ENCODE measurements at places on chromosomes 3 and 15.

GRCh38 chr3:9598783-9599387, 45.3 kb upstream of the LHFPL4 start:
- no peak for DNase-seq

- DNase-seq, result no peak
These were observed 11.0 kb downstream of the CD47 start for GRCh38 chr3:108079877-108080276.

DNA sequence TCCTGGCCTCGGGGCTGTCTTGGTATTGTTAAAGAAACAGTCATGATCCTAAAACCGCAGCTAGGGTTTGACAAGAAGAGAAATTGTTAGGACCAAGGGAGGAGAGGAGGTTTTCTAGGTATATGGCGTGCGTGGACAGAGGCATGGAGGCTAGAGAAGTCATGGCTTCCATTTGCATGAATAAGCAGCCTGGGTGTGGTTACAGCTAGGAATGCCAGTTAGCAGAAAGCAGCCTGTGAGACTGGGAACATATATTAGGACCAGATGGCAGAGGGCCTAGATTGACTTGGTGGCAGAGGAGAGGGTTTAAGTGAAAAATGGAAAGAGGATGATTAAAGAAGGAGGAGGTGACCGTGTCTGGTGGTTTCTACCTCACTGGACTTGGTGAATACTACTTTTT, 573.6 kb upstream of the ARRDC4 start:
- no peak for DNase-seq

DNA sequence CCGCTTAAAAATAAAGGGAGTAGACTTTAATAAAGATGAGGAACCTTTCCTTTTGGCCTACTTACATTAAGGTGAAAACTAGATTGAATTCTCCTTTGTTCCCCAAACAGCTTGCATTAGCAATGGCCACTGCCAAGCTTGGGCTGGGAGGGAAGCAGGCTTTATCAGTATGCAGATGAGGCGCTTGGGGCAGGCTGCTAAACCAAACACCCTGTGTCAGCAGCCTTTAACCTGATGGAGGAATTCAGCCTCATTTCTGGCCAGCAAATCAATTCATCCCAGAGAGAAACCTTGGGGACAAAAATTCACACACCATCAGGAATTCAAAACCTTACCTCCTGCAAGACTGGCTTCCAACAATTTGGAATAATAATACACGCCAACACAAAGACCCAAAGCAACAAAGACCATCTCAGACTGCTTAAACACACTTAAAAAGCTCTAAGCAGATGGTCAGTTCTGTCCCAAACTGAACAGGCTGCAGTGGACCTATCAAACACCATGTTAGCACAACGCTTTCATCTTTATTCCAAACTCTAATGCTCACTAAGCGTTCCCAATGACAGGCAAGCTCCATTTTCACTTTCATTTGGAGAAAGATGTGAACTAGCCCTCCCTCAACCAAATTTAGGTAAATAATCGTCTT, 255.1 kb upstream of the CMC1 start:
- DNase-seq, result no peak

DNA sequence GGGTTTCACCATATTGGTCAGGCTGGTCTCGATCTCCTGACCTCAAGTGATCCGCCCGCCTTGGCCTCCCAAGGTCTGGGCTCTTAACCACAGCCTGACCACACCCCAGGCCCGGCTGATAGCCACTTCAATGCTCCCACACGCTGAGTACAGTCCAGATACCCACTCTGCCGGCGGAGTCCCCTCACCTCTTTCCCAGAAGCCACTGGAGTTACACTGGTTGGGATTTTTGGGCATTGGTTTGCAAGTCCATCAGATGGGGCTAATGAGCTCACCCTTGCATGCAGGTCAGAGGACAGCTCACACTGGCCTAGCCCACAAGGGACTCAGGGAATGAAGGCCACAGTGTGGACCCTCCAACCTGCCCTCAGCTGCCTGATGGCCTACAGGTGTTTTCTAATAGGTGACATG, 60.1 kb downstream of the IQSEC1 start:
- DNase-seq, result no peak

DNA sequence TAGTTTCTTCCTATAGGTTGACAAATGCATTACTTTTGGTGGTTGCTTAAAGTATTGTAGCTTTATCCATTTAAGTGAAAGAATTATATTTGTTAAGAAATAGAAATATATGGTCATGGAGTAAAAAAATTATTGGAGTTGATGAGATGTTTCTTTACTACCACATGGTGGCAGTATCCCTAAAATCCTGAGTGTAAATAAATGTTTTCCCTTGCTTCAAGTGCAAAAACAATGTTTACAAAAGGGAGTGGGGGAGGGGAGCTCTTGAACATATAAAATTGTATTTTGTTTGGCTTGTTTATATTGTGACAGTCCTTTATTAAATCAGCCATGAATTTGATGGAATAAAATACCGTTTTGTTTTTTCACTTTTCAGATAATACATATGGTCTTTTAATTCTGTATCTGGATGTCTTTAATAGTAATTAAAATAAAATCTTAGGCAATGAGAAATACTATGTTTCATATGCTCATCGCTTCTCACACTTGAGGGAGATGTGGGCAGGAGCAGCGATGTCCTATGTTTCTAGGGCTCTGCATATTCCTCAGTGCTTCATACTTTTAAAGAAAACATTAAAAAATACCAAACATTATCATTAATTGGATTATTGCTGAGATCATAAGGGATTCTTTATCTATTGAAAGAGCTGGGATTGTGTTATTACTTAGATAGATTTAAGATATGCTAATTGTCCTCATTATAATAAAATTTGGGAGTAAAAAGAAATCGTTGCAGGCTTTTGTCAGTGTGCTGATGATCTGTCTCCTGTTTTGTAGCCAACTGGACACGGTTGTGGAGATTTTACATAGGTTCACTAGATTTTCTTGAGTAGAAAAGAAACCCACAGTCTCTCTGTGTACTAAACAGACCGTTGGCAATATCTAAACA, 349.7 kb downstream of the TUSC7 start:
- DNase-seq, result no peak

- no peak for DNase-seq
These were observed 432 bp upstream of the RAD54L2 start for GRCh38 chr3:51538115-51538458.

DNA sequence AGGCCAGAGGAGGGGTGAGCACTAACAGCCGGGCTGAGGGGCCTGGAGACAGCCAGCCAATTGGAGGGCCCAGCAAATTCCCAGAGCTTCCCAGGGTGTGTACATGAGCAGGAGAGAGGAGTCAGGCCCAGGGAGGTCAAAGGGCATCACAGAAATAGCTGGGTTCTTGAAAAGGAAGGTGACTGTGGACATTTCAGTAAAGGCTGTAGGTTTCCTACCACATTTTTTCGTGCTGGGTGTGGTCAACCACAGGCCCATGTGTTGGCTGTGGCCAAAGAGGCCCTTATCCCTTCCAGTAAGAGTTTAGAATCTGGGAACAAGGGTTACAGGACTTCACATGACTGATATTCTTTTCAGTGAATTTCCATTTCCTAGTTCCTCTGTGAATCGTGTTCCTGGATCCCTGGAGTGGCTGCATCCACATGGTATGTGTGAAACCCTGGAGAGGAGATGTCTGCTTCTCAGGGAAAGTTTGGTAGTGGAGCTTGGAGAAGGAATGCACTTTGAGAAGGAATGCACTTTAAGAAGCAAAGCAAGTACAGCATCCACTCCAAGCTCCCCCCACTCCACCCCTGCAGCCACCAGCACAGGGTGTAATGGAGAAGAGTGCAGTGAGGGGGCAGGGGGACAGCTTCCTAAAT, 73.2 kb upstream of the HEG1 start:
- DNase-seq, result no peak

GRCh38 chr3:12046406-12046805, 42.2 kb downstream of the SYN2 start:
- DNase-seq, result no peak

DNA sequence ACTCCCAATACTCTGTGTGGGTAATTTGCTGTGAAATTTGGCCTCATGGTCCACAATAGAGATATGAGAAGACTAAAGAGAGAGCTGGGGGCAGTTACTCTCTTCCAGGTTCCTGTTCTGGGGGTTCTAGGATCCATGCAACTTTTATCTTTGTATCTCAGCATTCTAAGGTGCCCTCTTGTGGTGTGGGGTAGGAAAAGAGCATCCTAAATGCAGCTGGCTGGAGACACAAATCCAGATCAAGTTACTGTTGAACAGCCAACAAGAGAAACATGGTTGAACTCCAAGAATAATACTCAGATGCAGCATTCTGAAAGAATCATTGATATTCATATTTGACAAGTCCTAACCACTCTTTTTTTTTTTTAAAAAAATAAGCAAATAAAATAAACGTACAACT, 238.2 kb downstream of the GREM1 start:
- DNase-seq, result no peak

DNA sequence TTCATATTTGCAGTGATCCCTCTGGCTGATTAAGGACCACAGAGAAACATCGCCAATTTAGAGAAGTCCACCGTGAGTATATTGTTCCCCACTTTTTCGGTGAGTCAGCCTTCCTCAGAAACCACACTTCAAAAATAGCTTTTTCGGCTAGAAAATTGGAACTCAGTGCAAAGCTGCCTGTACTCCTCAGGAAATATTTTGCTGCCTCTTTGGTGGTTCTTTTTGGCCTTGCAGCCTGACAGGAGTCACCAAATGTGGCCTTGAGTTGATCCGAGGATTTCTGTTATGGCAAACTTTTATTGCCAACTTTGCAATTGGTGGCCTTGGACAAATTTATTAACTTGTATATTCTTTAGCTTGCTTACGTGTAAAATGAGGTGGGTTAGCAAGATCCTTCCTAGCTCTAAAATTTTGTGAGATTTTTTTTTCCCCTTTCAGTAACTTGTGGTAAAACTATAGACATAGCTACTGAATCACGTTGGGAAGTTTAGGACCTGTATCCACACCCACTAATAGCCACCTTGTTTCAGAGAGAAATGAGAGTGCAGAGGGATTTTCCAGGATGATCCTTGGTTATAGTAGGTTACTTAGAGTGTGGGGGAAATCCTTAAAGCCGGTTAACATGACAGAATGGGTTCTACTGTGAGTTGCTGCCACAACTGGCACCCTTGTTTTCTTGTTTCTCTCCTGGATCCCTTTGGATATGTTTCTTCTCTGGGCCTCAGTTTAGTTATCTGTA, 9.9 kb downstream of the ARL6IP5 start:
- no peak for DNase-seq

DNA sequence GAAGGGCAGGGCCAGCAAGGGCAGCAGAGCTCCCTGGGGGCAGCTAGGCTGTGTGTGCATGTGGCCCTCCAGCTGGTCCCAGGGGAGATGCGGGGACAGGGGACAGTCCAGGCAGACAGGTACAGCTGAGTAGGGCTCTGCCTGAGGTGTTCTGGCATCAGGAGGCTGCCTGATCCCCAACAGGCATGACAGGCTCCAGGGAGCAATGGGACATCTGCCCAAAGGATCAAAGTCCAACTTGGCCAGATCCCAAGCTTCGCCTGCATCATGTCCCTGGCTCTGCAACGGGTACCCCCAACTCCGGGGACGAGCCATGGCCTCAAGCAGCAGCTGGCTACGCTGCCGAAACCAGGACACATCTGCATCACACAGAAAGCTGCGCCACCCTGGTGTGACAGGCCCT, 21.8 kb downstream of the ATRIP start:
- no peak for DNase-seq

- DNase-seq, result no peak
These were observed 22.4 kb downstream of the LYZL4 start for GRCh38 chr3:42387802-42388651.

DNA sequence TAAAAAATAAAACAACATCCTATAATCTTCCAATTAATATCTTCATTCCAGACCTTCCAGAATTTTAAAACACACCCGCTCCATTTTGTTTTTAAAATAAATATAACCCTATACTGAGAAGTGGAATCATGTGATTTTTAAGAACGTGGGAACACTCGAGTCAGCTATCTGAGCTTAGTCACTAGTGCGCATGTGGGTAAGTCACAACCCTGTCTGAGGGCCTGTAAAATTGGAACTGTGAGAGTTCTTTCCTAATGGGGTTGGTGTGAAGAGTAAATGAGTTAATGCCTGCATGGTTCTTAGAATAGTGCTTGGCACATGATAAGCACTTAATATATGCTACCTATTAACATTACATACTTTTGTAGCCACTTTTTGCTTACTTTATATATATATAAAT, 19.9 kb upstream of the POLR2M start:
- no peak for DNase-seq

DNA sequence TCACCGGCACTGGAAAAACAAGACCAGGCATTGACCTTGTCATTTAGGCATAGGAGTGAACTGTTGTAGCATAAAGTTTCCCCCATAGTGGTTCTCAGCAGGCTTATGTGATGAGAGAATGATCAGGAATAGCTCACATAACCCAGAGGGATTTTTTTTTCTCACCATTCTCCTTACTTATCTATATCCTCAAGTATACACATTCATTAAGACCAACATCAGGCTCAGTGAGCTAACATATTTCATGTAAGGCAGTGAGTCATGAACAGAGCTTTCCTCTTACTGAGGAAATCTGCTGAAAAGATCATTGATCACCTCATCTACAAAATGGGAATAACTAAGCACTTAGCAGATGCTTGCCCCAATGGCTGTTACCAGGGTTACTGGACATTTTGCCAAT, 396.6 kb upstream of the TMCO5A start:
- DNase-seq, result no peak

DNA sequence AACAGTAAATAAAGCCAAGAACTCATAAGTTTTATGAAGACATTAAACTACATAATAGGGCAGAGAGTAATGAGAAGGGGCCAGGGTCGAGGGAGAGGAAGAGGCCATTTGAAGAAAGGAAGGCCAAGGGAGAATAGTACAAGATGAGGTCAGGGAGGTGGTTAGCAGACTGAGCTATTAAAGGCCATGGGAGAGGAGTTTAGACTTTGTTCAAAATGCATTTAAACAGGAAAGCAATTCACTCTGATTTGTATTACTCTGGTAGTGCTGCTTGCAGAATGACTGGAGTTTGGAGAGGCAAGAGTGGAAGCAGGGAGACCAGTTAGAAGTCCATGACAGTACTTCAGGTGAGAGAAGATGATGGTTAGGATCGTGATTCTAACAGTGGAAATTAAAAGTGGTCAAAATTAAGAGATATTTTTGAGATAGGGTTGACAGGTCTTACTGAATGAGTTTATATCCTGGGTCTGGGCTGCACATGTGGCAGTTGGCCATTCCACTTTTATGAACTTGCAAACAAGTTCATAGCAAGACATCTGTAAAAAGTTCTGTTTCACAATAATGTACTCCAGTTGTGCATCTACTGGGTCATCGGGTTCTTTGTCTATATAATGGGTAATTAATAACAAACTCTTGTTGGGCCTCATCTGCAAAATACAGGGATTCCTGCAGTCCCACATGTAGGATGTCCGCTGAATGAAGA, 16.3 kb downstream of the PPP2R3A start:
- DNase-seq, result no peak

- no peak for DNase-seq
These were observed 1294.1 kb downstream of the NSUN3 start for GRCh38 chr3:95356764-95357501.
